Right renal pelvis (tissue), 4 donors: ENCODE measurements at places on chromosomes 11 and 22.
A peak's percentile ranks its signal among the peaks of the same experiment; 100 is the strongest.

DNA sequence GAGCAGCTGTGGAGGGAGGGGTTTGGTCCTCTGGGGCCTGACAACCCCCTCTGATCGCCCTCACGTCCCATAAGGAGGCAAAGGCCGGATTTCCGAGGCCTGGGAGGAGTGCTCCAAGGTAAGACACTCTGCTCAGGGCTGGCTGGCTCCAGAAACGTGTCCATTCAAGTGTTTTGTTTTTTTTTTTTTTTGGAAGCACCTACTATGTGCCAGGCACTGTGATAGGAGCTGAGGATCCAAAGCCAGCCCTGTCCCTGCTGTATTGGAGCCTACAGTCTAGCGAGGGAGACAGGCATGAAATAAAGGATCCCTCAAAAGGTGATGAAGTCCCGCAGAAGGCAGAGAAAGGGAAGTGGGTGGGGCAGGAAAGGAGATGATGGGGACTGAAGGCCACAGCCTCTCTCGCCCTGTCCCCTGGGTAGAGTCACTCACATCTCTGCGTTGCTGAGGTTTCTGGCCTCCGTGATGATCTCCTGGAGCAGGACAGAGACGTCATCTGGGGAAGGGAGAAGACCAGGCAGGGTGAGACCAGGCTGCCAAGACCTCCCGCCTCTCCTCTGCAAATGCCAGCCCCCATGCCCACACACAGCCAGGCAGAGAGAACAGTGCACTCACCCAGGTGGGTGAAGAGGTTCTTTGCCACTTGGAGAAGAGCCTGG, 89.2 kb downstream of the PDE2A start:
- no peak for DNase-seq

GRCh38 chr11:68038718-68039525, at the start of gene TCIRG1:
Gene TCIRG1 (plus strand): TSS chr11:68039025. CDS start chr11:68041272, 2,247 bp downstream.
- DNase-seq: peak; percentile 54

DNA sequence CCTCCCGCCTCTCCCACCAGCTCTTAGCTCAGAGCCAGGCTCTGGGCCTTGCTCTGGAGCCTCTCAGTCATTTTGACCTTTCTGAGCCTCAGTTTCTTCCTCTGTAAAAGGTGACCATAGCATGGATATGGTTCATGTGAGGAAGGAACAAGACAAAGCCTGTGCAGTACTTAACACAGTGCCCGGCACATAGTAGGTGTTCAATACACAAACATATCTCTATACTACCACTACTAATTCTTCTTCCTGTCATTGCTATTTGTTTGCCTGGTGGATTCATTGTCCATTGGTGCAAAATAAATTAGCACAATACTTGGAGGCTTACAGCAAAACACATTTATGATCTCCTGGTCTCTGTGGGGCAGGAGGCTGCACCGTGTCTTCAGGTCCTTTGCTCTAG, 21.6 kb upstream of the MPPED1 start:
- DNase-seq: no peak

- DNase-seq: no peak
These were observed 270.0 kb downstream of the SOX6 start for GRCh38 chr11:16086229-16086819.

DNA sequence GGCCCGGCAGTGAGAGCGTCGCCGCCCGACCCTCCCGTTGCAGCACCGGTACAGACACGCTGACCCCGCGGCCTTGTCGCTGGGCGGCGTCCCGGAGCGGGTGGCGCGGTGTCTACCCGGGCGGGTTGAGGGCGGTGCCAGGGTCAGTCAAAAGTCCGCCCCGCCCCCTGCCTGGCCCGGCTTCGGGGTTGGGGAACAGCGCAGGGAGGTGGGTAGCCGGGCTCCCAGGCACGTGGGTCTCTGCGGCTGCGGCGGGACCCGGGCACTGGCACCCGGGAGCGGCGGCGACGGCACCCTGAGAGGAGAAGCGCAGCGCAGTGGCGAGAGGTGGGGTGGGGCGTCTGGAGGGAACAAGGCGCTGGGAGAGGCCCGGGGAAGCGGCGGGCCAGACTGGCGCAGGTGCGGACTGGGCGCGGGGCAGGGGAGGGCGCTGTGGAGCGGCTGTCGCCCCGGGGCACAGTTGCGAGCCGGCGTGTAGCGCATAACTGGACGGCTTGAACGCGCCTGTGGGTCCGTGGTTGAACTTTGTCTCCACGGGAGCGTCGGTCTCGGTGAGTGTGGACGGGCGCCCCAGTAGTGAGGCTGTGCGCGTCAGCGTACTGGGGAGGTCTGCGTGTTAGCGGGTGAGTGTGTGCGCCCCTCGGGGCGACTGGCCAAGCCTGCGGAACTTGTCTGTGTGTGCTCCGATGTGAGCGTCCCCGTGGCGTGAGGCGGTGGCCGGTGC, at the start of gene P2RY2:
Gene P2RY2, plus strand, starts transcription at position 176 of the 724 bp plus-strand sequence. CDS start 15,879 bp downstream, outside the sequence.
- no peak for DNase-seq

DNA sequence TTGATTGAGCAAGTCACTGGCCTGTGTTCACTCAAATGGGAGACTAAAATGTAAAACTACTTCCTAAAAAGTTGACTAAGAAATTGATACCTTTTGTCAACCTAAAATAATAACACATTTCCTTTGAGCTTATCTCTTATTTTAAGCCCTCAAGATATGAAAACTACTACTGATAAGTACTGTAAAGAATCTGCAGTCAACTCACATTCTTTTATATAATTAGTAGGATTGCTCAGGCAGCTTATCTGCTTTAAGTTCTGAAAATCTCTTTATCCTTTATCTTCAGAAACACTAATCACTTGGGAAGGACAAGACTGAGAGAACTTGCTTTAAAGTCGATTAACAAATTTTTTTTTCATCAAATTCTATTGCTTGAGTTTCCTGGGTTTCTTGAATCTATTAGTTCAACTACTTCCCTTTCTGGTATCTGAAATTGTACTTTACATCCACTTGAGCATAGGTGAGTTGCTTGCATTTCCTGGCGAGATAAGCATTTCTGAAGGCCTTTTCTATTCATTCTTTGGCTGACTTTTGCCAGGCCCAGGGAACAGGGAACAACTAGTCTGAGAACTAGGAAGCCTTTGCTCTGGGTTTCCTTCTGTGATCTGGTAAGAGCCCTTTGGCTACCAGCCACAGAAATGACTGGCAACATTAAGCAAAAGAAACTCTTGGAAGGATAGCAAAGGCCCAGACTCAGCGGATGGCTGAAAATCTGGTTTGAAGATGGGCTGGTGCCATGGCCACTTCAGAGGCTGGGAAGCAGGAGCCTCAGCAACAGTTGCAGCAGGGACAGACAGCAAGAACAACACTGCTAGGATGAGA, 19.3 kb upstream of the CSRP3 start:
- DNase-seq: no peak

- DNase-seq: no peak
These were observed 12.3 kb downstream of the SMPD1 start for GRCh38 chr11:6402561-6402981.

- DNase-seq: no peak
These were observed 10.5 kb downstream of the SCN4B start for GRCh38 chr11:118142081-118142480.

DNA sequence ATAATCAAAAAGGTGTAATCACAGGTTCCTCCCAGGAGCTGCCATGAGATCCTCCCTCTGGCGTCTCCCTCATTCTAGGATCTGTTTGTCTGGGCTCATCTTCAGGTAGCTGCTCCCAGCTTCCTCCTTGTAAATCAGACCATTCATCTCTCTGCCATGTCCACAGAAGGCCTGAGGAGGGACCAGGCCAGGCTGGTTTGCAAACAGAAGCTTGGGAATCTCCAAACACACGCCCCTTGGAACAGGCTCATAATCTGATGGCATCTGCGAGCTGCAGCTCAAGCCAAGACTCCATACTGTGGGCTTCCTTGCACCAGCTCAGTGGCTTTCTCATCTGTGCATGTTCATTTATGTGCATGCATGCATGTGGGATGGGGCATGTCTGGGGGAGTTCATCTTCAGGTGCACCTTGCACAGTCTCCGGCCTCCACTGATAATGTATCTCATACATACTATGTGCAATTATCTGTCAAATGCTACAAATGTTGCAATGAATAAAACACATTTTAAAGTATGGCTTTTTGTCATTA, 134.9 kb downstream of the NXPE2 start:
- DNase-seq: no peak
